ENCODE measurements at places on chromosomes 2 and 18.

GRCh38 chr2:197851451-197851850, 47.1 kb downstream of the PLCL1 start:
- no peak for DNase-seq

DNA sequence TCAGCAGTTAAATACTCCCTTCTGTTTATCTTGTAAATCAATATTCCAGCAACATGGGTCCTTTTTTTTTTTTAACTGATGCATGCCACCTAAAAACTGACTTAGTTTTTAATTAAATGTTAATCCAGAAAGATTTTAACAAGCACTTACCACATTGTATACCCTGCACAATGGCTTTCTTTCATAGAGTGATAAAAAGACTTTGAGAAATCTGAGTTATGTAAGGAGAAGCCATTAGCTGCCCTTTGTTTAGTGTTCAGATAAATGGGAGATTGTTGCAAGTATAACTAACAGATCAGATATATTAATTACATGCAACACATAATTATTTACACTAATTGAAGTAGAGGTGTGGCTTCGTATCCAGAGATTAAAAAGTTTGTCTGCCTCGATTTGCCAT, 22.7 kb upstream of the NFATC1 start:
- no peak for DNase-seq

DNA sequence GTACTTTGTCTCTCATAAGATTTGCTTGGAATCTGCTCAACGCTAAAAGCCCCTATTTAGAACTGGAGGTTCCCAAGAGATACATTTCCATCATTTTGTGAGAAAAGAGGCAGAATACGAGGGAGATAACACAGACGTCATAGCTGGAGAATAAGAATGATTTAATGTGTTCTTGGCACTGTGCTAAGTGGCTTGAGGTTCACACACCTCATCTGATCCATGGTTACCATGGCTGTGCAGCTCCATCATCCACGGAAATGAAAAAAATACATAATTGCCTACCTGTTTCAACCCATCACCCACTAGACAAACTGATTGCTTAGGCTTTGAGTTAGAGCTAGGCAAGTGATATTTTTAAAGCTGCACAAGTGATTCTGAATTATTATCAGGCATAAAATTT, 227.6 kb downstream of the SLC8A1 start:
- DNase-seq, result no peak

DNA sequence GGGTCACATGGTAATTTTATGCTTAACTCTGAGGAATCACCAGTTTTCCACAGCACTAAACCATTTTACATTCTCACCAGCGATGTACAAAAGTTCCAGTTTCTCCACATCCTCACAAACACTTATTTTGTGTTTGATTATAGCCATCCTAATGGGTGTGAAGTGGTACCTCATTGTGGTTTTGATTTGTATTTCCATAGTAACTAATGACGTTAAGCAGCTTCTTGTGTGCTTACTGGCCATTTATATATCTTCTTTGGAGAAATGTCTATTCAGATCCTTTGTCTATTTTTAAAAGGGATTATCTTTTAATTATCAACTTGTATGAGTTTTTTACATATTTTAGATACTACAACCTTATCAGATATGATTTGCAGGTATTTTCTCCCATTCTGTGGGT, 42.0 kb downstream of the CCDC150 start:
- no peak for DNase-seq

- DNase-seq, result no peak
These were observed 119.8 kb downstream of the EIPR1 start for GRCh38 chr2:3257826-3258225.

DNA sequence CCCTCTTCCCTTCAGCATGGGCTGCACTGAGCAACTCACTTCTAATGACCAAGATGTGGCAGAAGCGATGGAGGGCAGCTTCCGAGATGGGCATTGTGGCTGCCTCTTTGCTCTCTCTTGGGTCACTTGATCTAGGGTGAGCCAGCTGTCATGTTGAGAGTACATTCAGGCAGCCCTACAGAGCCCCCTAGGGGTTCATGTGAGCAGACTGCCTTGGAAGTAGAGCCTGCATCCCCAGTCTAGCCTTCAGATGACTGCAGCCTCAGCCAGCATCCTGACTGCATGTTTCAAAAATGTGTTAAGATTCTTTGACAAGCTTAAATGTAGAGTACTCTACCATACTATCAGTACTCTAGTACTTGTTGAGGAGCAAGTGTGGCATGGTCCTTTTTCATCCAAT, 143.9 kb downstream of the NCK2 start:
- no peak for DNase-seq

GRCh38 chr2:170467568-170468422, 247.3 kb upstream of the SP5 start:
- DNase-seq, result no peak

DNA sequence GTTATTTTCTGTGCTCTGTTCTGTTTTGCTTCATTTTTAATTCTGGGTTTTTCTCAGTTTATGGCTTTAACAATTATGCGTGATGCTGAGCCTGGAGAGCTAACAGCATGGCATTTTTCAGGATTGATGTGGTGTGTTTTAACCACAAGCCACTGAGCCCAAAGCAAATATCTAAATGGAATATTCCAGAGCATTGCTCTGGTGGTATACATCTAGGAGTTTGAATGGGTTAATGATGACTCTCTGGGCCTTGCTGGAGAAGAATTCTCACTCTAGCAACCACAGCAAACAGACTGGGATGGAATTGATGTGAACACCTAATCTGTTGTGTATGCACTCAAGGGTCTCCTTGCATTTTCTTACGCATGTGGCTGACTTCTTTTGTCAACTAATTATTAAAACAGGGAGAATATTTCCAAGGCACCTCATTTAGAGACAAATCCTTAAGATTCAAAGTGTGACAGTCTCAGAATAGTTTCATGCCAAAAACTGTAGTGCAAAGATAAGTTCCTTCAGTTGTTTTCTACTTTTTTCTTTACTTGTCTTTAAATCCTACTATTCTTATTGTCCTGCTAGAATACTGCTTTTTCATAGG, 164.0 kb downstream of the DTNA start:
- DNase-seq, result no peak

GRCh38 chr2:88955607-88956006, 264.1 kb downstream of the RPIA start:
- DNase-seq, result no peak

- DNase-seq, result no peak
These were observed 71.6 kb upstream of the GAREM1 start for GRCh38 chr18:32542221-32542798.

DNA sequence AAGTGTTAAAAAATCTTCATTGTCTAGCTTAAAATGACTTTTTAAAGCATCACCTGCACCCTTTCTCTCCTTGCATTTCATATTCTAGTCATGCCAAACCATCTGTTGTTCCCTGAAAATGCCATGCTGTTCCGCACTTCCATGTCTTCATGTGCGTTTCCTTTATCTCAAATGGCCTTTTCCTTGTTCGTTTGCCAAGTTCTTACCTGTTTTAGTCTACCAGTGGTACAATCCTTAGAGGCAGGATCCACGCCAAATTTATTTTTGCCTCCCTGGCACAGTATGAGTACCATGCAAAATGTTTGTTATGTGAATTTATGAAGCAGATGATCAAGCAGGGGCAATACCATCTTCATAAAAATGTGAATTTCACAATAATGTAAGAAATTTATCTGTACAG, 37.0 kb downstream of the TMEFF2 start:
- DNase-seq, result peak; percentile 16

- DNase-seq, result no peak
These were observed 435 bp downstream of the ADCY3 start for GRCh38 chr2:24919506-24920097.

GRCh38 chr2:45872211-45872610, 220.7 kb downstream of the PRKCE start:
- no peak for DNase-seq

DNA sequence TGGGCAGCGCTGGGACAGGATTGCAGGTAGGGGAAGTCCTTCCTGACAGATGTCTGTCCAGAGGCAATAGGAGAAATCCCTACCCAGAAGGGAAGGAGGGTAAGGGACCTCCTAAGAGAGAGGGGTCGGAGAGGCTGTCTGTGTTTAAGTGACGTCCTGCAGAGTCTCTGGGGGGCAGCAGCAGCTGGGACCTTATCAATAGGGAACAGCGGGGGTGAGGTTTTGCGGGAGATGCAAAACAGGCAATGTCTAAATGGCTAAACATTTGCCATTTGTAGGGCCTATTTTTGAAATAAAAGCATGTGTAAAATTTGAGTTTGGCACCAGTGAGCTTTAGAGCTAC, 108.7 kb upstream of the HS6ST1 start:
- DNase-seq, result no peak

DNA sequence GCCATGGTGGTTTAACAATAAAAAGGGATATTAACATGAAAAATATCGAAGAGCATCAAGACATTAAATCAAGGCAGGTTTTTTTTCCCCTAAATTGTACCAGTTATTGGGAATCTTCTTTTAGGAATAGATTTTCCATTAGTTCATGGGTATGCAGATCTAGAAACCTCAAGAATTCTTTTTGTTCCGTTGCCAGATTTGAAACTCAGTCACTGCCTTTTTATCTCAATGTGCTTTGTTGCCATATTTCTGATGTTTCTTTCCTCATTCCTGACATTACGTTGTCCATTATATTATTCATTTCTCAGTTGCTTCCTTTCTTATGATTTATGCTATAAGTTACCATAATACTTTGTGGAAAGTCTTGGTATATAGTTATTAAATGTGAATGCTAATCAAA, 162.2 kb downstream of the CD226 start:
- no peak for DNase-seq

DNA sequence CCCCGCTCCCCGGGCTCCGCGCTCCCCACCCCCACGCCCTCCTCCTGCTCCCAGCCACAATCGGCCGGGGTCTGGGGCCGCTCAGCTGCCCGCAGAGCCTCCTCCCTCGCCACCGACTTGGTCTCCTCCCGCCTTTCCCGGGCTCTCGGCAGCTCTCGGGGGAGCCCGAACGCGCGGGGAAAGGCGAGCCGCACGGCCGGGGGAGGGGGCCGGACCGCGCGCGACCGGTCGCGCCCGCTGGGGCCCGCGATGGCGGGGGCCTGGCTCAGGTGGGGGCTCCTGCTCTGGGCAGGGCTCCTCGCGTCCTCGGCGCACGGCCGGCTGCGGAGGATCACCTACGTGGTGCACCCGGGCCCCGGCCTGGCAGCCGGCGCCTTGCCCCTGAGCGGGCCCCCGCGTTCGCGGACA, 327 bp downstream of the LTBP1 start:
- no peak for DNase-seq

DNA sequence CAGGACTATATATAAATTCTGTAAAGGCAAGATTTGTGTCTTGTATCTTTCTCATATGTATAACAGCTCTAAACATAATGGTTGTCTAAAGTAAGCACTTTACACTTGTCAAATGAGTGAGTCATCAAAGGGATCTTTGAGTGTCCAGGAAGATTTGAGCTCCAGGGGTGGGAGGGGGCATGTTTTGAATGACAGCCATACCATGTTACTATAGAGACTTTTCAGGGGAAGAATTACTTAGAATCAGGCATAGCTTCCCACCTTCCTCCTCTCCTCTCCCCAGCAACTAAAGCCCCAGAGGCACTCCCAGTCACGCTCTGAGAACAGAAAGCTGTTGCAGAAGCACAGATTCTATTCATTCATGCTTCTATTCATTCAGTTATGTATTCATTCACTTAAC, 65.8 kb upstream of the ALK start:
- no peak for DNase-seq

DNA sequence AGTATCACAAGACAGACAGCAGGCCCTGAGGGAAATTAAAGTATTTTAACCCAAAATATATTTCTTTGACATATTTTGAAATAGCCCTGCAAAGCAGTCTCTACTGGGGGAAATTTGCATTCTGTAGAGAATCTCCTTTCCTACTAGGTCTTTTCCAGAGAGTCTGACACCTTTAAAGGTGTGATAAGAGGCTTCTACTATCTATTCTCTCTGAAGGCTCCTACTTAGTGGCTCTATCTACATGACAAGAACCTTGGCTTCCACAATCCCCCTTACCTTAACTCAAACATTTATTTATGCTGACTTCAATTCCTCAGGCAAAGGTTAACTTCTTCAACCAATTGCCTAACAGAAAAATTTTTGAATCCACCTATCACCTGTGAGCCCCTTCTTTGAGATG, 174.6 kb upstream of the GALNT5 start:
- no peak for DNase-seq

DNA sequence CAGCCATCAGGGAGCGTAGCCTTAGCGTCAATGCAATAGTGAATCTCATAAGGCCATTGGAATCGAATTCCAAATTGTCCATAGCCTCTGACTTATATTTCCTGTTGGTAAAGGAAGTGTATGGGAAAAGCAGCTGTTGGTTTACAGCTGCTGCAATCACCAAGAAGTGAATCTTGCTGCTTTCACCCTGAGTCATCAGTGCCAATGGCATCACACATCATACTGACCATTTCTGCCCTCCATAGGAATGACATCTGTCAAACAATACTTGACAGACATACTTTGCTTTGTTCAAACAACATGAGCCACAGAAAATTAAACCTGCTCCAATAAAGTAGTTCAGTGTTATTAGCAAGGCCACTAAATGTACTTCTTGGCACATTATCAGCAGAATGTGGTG, 111.2 kb upstream of the KLHL29 start:
- no peak for DNase-seq

DNA sequence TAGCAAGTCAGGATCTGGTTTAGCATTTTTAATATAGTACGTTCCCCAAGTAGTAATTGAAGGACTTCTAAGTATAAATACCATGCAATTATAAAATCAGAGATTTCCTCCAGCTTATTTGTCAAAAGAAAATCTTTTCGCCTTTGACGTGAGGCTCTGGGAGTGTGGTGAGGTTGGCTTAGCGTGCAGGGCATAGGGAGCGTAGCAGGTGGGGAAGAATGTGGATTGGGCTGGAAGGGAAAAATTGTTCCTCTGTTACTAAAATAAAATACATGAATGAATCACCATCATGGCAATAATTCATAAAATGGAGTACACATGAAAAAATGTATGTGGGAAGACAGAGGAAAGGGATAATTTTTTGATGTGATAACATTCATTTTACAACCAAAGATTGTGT, 5.4 kb upstream of the IL1RL2 start:
- no peak for DNase-seq

DNA sequence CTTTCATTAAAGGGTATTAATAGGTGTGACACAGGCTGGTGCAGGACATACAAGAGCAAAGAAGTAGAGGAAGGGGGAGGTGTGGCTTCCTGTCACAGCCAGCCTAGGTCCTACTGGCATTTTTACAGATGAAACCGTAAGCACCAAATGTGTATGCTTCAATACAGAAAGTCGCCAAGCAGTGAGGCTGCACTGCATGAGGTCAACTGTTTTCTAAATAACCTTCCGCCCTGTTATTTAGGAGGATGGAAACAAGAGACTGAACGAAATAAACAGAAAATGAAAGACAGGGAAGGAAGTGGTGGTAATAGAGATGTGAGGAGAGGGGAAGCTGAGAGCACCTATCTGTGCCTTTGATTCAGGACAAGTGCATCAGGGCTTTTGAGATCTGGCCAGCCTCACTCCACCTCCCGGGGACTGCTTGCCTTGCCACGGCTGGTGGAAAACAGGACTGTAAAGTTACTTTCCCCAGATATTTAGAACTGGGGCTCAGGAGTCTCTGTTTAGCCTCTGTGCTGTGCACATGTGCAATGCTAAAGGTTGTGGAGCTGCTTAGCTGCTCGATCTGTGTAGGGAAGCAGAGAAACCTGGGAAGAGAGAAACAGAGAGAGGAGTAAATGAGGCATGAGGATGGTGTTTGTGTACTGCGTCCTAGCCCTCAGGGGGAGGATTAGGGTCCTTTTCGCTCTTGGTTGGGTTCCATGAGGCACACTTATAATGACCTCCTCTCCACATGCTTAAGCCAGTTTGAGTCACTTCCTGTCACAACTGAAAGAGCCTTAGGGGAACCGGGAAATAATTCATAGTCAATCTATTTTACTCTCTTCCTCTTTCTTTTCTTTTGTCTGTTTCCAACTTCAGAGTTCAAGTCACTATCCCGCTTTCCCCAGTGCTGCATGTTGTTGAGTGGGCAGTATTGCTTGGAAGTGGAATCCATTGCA, 62.3 kb upstream of the BOD1L2 start:
- DNase-seq, result no peak
